ENCODE measurements at places on chromosomes 13 and 19.
A peak's percentile ranks its signal among the peaks of the same experiment; 100 is the strongest.

DNA sequence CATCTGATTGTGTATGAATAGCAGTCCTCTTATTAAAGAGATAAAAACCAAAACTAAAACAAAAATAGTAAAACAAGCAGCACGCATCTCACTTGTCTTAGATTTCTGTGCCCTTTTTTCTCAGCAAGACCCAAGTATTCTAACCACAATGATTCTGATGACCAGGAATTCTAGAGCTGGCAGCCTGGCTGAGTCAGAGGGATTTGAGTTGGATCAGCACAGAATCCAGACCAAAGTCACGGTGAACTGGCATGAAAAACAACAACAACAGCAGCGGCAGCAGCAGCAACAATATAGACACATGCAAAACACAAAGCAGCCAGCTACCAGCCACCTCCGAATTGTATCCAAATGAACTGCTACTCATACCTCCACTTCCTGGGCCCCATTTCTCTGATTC is 360.5 kb downstream of the KCNRG start:
- no peak for DNase-seq

DNA sequence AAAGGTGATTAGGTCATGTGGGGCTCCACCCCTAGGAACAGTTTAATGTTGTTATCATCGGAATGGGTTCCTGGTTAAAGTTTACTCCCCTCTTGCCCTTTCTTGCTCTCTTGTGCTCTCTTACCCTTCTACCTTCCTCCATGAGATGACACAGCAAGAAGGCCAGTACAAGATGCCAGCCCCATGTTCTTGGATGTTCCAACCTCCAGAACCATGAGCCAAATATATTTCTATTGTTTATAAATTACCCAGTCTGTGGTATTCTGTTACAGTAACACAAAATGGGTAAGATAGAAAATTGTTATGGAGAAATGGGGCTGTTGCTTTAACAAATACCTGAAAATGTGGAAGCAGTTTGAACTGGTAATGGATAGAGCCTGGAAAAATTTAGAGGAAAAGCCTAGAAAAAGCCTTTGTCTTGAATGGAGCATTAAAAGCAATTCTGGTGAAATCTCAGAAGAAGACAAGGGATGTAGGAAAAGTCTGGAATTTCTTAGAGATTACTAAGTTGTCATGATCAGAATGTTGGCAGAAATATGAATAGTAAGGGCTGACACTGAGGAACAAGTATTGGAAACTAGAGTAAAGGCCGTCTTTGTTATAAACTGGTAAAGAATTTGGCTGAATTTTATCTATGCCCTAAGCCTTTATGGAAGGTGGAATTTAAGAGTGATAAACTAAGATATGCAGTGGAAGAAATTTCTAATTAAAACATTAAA is 53.5 kb upstream of the TSC22D1 start:
- no peak for DNase-seq

DNA sequence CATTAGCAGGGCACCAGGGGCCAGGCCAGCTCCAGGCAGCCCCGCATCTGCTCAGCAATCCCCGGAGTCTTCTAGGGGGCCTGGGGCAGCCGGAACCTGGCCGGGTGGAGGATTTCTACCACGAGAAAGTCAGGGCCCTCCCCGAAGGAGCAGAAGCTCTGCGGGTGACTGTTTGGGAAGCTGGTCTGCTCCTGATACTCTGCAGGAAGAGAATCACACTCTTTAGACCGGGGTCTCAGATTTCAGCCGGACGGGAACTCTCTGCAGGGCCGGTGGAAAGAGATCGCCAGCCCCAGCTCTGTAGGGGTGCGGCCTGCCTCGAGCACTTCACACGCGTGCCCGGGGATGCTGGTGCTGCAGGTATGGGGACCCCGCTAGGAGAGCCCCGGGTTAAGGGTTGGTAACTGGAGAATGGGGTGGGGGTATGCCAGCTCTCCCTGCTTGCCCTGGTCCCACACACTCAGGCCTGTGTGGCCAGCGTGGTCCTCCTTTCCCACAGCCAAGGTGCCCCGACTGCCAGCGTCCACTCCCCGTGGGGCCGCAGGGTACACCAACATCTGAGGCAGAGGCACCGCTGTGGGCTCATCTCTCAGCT is 20.1 kb downstream of the RASA3 start:
- peak; percentile 43 for DNase-seq

DNA sequence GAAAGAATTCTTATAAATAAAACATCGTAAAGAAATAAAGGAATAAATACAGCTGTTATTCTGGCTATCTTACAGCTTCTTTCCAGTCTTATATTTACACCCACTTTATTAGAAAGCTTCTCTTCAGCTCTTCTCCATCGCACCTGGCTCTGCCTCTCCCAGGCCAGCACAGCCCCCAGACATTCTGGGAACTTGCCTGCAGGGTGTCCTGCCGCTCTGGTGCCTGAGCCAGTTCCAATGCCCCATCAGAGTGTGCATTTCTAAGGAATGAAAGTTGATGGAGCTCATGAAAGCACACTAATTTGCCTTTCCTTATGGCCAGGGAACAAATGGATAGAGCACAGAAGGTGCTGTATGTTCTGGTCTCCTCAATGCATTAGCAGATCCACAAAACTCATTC is 68.7 kb downstream of the MIPEP start:
- DNase-seq, result no peak

DNA sequence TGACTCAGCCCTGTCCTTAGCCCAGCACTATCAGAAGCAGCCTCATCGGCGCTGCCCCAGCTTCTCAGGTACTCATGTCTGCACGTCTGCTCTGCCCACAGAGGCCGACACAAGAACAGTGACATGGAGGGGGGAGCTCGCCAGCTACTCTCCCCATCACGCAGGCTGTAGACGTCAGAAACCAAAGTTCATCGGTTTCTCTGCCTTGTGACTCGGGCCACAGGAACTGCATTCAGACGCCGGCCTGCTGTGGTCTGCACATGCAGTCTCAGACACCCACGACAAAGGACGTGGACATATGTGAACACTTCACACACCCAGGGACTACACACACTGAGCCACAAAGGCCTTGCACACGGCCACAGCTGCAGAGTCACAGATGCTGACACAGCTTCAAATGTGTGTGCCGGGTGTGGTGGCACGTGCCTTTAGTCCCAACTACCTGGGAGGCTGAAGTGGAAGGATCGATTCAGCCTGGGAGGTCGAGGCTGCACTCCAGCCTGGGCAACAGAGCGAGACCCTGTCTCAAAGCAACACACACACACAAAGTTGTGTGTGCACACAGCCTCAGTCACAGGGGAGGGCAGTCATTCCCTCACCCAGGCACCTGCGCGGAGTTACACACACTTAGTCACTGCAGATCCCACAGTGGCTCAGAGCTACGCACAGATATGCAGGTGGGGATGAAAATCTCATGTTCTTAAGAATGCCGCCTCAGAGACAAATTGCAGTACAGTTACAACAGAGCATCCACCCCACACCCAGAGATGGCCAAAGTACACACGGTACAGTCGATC is 4.9 kb upstream of the ZFP36 start:
- DNase-seq, result no peak

DNA sequence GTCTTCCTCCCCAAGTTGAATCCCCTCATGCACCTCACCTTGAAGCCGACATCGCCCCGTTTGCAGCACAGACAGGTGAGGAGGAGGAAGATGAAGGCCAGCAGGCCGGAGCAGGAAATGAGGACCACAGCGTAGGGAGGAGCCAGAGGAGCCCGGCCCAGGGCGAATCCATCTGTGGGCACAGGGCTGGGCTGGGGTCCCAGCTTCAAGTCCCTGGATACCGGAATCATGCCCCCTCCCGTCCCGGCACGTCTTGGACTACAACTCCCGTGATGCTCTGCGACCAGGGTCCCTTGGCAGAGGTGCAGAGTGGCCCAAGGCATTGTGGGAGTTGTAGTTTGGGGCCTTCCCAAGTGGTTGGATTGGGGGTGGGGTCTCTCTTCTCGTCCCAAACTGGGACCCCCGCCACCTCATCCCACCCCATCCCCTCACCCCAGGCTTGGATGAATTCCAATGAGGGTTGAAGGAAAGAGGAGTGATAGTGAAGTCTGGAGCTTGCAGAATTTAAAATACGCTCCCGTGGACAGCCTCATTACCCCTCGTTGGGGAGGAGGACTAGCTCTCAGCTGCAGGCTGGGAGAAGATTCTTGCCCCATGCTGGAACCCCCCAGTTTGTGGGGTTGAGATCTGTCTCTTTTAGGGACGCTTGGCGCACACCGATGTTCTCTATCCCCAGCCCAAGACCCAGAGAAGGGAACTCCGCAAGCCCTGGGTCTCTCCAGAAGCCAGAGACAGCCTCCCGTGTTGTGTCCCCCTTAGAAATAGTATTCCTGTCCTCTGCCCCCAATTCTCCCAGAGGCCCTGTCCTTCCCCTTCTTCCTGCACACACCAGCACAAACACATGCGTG is 990 bp downstream of the LMTK3 start:
- DNase-seq, result peak; percentile 60

DNA sequence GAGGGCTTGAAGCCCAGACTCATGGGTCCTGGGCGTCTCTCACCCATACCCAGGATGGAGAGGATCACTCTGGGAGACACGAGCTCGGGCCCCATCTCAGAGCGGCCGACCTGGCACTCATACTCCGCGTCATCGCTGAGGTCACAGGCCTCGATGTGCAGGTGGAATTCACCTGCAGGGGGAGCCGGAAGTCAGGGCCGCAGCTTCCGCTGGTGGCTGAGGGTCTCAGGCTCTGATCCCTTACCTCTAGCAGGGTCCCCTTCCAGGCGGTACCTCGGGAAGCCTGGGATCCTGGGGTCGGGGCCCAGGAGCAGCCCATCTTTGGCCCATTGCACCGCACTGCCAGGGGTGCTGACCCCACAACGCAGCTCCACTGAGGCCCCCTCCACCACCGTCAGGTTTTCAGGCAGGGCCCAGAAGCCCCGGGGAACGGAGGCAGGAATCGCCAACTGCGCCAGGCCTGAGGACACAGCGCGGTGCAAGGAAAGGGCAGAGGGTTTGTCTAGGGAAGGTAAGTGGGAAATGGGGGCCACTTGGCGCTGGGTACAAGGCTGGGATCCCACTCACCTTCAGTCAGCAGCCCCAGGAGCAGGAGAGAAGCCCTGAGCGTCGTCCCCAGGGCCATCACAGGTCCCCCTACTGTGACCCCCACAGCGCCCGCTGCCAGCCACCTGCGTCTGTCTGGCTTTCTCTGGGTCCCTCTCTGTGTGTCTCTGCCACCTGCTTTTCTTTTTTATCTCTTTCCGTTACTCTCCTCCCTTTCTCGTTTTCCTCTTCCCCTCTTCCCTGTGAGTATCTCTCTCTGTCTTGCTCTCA is 883 bp downstream of the NPHS1 start:
- DNase-seq, result no peak

- no peak for DNase-seq
Observed at GRCh38 chr19:45356760-45357444, 13.5 kb downstream of the ERCC2 start.

GRCh38 chr13:108561149-108561548 is 68.3 kb upstream of the MYO16 start:
- DNase-seq, result no peak

DNA sequence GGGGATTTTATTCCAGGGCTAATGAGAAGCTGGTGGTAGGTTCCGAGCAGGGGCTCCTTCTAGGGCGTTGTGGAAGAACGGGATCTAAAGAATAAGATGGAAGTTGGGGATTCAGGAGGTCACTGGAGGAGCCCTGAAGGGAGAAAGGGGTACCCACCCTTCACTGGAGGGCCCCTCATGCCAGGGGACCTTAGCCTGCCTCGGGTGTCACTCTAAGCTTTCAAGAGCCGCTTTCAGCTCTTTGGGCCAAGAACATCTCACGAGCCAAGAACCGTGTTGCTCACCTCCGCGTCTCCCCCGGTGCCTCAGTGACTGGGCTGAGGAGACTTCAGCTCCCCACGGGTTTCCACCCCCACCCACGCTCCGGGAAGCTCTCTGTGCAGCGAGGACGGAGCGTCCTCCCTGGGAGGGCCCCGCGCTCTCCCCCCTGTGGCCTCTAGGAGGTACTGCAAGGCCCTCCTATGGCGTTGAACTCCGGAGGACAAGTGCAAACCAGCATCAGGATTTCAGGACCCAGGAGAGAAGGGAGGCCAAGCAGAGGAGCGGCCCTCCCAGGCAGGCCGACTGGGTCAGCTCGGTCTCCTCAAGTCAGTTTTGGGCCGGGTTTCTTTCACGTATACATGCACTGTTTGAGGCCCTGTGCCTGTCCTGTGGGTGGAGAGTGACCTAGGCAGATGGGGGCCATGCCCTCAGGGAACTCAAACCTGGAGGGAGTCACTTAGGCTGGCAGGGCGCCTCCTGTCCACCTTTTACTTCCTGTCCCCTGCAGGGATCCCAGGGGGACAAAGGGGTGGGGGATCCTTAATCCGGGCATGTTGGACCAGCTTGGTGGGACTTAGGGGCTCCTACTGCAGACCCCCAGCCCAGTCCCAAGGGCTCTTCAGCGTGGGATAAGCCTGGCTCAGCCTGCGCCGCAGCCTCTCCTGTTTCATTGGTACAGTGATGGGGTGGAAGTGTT is 5.1 kb upstream of the KRTDAP start:
- peak; percentile 64 for DNase-seq

GRCh38 chr13:114230117-114230516 is 4.6 kb upstream of the CDC16 start:
- no peak for DNase-seq

DNA sequence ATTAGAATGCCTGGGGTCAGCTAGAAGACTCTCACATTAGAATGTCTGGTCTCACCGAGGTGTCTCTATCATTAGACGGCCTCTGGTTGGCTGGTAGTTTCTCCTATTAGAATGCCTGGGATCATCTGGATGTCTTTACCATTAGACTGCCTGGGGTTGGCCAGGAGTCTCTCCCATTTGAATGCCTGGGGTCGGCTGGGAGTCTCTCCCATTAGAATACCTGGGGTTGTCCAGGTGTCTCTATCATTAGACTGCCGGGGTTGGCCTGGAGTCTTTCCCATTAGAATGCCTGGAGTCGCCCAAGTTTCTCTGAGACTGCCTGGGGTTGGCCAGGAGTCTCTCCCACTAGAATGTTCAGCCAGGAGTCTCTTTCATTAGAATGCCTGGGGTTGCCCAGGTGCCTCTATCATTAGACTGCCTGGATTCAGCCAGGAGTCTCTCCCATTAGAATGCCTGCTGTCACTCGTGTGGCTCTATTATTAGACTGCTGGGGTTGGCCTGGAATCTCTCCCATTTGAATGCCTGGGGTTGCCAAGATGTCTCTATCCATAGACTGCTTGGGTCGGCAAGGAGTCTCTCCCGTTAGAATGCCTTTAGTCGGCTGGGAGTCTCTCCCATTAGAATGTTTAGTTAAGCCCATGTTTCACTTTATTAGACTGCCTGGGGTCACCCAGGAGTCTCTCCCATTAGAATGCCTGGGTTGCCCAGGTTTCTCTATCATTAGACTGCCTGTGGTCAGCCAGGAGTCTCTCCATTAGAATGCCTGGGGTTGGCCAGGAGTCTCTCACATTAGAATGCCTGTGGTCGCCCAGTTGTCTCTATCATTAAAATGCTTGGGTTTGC is 1467.8 kb downstream of the UQCRFS1 start:
- DNase-seq, result no peak

DNA sequence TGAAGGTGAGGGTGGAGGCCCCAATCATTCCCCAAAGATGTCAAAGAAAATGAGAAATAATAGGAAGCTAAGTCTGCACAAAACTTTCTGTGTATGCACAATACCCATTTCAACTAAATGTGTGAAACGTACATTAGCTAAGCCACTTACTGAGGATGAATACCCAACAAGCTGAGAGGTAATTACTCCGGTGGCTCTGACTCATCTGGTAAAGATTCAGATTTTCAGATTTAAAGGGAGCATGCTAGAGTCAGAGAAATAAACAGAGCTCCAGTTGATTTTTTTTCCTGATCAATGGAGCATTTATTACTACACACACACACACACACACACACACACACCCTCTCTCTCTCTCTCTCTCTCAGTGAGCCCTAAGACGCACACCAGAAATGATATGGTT is 194.8 kb upstream of the ARGLU1 start:
- DNase-seq, result no peak

GRCh38 chr19:1063909-1064660 is 2.9 kb upstream of the ARHGAP45 start:
- no peak for DNase-seq

GRCh38 chr13:27427641-27428040 is 3.2 kb downstream of the GTF3A start:
- DNase-seq, result no peak
